EL (cell line): ENCODE measurements at places on chromosomes 16 and 17.
A peak's percentile ranks its signal among the peaks of the same experiment; 100 is the strongest.

DNA sequence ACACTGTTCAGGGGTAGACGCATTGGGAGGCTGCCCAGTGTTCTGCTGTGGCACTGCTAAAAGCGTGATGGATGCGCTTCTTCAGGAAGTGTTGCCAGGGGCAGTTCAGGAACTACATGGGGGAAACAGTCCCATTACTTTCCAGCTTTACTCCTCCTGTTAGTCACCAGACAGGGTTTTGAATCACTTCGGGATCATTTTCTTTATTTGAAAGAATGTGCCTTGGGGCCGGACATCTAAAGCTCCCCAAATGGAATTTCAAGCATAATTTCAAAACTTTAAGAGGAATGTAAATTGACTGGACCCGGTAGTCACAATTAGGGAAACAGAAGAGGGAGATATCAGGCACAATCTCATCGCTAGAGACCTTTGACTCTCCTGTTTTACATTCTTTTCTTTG is 1.3 kb upstream of the KRTAP2-1 start:
- DNase-seq: peak; percentile 95

DNA sequence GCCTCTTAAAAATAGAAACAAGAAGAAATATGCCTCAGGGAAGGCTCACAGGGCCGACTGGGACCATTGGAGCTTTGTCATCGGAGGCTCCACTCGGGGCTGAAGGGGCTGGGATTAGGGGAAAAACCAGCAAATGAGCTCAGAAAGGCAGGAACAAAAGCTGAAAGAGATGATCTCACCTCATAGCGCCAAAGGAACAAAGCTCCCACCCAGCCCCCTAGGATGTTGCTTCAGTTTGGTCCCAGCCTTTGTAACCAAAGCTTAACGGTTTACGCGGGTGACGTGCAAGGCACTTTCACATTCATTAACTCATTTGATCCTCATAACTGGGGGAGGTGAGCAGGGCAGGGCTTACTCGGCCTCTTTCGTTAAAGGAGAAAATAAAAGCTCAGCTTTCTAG is 168.5 kb upstream of the DYNLRB2 start:
- no peak for DNase-seq

DNA sequence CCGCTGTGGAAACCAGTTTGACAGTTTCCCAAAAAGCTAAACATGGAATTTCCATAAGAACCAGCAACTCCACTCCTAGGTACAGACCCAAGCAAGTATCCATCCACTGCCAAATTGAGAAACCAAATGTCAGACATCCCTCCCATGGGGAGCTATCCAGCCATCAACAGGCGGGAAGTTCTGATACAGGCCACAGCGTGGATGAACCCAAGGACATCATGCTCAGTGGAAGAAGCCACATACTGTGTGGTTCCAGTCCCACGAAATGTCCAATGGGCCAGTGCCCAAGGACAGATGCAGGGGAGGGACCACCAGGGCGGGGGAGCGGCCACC is 12.6 kb upstream of the BAIAP2 start:
- no peak for DNase-seq

DNA sequence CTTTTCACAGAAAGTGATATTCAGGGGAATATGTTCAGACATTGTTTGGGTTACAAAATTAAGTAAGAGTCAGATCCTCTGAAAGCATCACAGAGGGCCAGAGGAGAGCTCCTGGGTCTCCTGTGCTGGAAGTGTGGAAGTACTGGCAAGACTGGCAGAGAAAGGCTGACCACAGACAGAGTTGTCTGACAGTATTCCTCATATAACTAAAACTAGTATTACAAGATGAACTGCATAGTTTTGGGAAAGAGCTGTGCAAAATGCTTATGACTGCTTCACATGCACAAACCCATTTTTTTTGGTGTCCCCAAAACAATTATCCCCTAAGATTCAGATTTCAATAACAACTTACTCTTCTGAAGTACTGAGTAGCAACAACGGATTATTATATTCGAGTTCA is 35.2 kb downstream of the N4BP1 start:
- DNase-seq: no peak

GRCh38 chr17:80545499-80545826 is 825 bp downstream of the RPTOR start:
- DNase-seq: peak; percentile 20

GRCh38 chr16:4407543-4408322 is 8.7 kb downstream of the CORO7 start:
- peak; percentile 71 for DNase-seq

GRCh38 chr17:11140501-11140900 is 100.5 kb upstream of the SHISA6 start:
- no peak for DNase-seq
